Testis (tissue), 5 donors: ENCODE measurements at places on chromosomes 3 and 15. TPM values are rescaled to one million over a fixed set of nuclear protein-coding genes. Genes with fewer than 3 reads are reported as not detected.

SOX14 gene
- not detected for total RNA-seq

STRIT1 gene
- total RNA-seq = not detected

TMCO5A gene
- 39.5 TPM for total RNA-seq

PLCB2 gene
- 8.8 TPM for total RNA-seq

EEF1AKMT4 gene
- 10.2 TPM for total RNA-seq

C3orf52 gene
- total RNA-seq = 13.2 TPM

- H3K4me1 ChIP-seq = peaks cover 14% of the 10 kb centered on the region
- peak overlapping the region; percentile 16 for H3K27ac ChIP-seq
- no peak for DNase-seq
- H3K4me3 ChIP-seq = no peak overlapping the region
- H3K36me3 ChIP-seq = no peaks in the 10 kb centered on the region
These were observed 645.8 kb upstream of the NR2F2 start for GRCh38 chr15:95684693-95685115.

DNA sequence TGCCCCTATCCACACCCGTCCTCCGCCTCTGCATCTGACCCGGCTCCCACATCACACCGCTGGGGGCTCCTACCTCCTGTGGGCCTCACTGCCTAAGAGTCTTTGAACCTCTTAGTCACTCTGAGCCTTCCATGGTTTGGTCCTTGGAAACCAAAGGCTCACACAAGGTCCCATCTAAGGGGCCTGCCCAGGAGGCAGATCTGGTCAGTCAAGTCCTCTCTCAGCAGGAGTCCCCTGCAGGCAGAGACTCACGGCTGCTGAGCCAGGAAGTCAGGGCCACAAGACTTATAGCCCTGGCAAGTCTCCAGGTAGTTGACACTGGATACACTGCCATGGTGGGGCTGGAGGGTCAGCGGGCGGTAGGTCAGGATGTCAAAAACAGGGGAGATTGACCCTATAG is 31.2 kb upstream of the ALDH1L1 start:
- no peaks in the 10 kb centered on the region for H3K27me3 ChIP-seq
- no peaks in the 10 kb centered on the region for H3K4me1 ChIP-seq
- H3K36me3 ChIP-seq = no peaks in the 10 kb centered on the region
- H3K4me3 ChIP-seq = no peak overlapping the region
- H3K27ac ChIP-seq = no peak overlapping the region
- DNase-seq = no peak

GRCh38 chr3:72008226-72008996 is 223.5 kb upstream of the PROK2 start:
- H3K27ac ChIP-seq = no peak overlapping the region
- no peak for DNase-seq
- no peaks in the 10 kb centered on the region for H3K4me1 ChIP-seq
- H3K4me3 ChIP-seq = no peak overlapping the region
- no peaks in the 10 kb centered on the region for H3K27me3 ChIP-seq

DNA sequence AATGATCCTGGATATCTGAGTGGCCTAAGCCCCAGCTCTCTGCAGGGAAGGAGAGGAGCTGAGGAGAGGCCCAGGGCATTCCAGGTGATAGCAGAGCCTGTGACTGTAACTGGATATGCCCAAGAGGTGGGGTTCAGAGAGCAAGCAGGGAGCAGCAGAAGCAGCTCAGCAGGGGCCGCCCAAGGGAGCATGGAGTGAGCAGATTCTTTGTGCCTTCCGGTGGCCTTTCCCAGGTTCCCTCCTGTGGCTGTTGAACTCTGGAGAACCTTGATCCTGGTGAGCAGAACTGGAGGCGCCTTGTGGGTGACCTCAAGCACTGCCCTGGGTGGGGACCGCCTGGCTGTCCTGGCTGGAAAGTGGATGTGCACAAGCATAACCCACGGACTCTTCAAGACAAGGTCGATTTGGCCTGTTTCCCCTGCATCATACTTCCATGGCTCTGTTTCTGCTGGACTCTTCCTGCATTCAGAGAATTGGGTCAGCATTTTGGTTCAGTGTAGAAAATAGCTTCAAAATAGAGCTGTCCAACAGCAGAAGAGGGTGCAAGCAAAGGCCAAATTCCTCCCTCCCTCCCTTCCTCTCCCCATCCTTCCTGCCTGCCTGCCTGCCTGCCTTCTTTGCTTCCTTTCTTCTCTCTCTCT is 76.1 kb downstream of the ARNT2 start:
- DNase-seq = peak; percentile 63
- no peak overlapping the region for H3K4me3 ChIP-seq
- H3K4me1 ChIP-seq = peaks cover 19% of the 10 kb centered on the region
- no peak overlapping the region for H3K27ac ChIP-seq
- no peaks in the 10 kb centered on the region for H3K27me3 ChIP-seq

DNA sequence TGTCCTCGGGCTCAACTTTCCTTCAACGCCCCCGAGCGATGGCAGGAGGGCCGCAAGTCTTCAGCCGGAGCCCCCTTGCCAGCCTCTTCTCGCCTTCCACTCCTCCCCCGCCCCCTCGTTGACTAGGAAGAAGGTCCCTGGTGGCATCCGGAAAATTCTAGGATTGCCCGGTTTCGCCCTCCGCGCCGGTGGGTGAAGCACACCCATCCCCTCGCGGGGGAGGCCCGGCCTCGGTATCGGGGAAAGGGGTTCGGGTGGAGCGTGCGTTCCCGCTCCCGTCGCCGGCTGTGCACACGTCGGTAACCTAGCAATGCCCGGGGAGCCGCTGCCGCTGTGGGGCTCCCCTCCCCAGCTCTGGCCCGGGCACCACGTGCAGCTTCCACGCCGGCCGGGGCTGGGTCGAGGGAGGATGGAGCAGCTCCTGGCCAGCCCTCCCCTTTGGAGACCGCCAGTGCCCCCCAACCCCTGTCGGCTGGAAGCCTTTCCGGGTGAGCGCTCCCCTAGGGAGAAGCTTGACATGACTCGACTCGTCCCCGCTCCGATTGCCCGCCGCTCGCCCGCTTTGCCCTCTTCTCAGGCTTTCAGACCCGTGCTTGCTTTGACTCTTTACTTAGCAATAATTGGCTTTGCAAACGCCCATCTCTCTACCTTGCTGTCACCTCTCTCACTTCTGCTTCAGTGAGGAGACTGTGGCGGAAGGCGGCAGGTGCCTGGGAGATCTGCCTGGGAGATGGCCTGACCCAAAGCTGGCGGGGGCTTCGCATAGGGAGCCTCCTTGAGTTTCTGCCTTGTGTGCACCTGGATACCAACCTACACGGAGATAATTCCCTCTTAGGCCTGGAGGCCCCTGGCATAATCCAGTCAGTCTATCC is 1.3 kb downstream of the CACNA1D start:
- DNase-seq = no peak
- H3K27ac ChIP-seq = peak overlapping the region; percentile 58
- peak overlapping the region; percentile 55 for H3K4me3 ChIP-seq
- no peaks in the 10 kb centered on the region for H3K36me3 ChIP-seq
- H3K4me1 ChIP-seq = peaks cover 27% of the 10 kb centered on the region
- no peaks in the 10 kb centered on the region for H3K27me3 ChIP-seq

DNA sequence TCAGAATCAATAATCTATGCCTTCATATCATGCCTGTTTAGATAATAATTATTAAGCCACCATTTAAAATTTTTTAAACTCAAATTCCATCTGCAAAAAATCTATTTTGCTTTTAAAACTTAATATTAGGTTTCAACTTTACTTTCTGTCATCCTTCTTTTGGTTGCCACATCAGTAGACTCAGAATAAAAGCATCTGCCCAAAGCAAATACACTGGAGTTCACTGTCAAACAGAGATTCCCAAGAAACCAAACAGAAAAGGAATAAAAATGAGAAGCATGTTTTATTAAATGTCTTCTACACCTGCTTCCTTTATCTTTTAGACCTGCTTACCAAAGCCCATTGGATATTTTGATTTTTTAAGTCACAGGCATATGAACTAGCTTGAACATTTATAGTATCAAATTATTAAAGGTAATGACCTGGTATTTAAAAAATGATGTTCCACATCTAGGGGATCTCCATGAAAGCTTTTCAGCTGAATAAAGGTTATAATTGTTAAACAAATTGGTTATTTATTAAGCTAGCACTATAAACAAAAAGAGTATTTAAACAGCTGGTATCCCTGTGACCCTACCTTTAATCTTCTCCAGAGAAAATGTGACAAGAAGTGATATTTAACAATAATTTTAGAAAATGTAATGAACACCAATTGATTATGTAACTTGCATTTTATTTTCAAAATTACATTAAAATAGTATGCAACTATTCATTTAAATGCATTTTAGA is 62.5 kb downstream of the ALCAM start:
- DNase-seq = no peak
- H3K36me3 ChIP-seq = no peaks in the 10 kb centered on the region
- H3K27ac ChIP-seq = no peak overlapping the region
- H3K4me1 ChIP-seq = no peaks in the 10 kb centered on the region

- H3K4me1 ChIP-seq = no peaks in the 10 kb centered on the region
- no peak for DNase-seq
These were observed 60.5 kb downstream of the TOP2B start for GRCh38 chr3:25604107-25604805.

DNA sequence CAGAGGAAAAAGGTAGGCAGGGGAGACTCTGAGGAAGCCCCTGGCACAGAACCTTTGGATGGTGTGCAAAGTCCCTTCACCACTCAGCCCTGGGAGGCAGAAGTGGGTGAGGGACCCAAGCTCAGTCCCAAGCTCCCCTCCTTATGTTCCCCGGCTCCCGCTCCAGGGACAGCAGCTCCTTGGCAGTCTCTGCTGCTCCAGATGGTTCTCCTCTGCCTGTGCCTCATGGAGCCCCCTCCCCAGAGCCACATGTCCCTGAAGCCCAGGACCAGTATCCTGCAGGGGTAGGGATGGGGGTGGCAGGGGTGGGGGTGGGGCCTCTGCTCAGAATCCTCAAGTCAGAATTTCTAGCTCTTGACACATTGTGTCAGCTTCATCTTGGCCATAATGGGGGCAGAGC is 8.0 kb upstream of the CAMKV start:
- DNase-seq = no peak
- no peak overlapping the region for H3K4me3 ChIP-seq
- H3K4me1 ChIP-seq = peaks cover 4% of the 10 kb centered on the region
- H3K27ac ChIP-seq = no peak overlapping the region

GRCh38 chr3:143203848-143204247 is 84.3 kb downstream of the CHST2 start:
- no peaks in the 10 kb centered on the region for H3K27me3 ChIP-seq
- no peak overlapping the region for H3K4me3 ChIP-seq
- no peaks in the 10 kb centered on the region for H3K36me3 ChIP-seq
- no peak overlapping the region for H3K27ac ChIP-seq

- H3K36me3 ChIP-seq = no peaks in the 10 kb centered on the region
- DNase-seq = no peak
- H3K27me3 ChIP-seq = no peaks in the 10 kb centered on the region
- H3K27ac ChIP-seq = no peak overlapping the region
- H3K4me3 ChIP-seq = no peak overlapping the region
These were observed 213.1 kb downstream of the OSBPL10 start for GRCh38 chr3:31767920-31768319.

DNA sequence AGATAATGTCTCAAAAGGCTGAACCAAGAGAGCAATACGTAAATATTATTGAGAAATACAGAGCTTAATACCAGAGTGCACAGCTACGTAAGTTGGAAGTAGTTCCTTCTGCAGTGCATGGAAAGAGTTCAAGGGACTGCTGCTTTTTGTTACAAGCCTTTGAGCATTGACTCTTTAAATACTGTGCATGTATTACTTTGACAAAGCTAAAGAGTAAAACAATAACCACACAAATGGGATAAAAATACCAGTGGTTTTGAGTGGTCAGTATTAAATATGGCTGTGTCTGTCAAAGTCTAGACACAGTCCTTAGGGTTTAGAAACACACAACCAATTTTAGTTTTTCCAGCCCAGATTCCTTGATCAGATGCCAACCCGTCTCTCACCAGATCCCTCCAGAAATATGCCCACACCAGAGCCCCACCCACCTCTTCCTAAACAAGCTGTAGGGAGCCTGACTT is 62.1 kb downstream of the SSR3 start:
- H3K27me3 ChIP-seq = no peaks in the 10 kb centered on the region
- H3K27ac ChIP-seq = no peak overlapping the region
- H3K4me3 ChIP-seq = no peak overlapping the region
- no peaks in the 10 kb centered on the region for H3K36me3 ChIP-seq

- H3K36me3 ChIP-seq = no peaks in the 10 kb centered on the region
- no peak for DNase-seq
- H3K4me1 ChIP-seq = no peaks in the 10 kb centered on the region
- no peaks in the 10 kb centered on the region for H3K27me3 ChIP-seq
- no peak overlapping the region for H3K27ac ChIP-seq
These were observed 78.8 kb upstream of the SLC6A6 start for GRCh38 chr3:14323401-14324223.

GRCh38 chr15:64772964-64773363 is 2.4 kb downstream of the RBPMS2 start:
- DNase-seq = no peak
- no peak overlapping the region for H3K27ac ChIP-seq

GRCh38 chr15:66956672-66957430 is 108.6 kb upstream of the SMAD3 start:
- DNase-seq = no peak
- no peak overlapping the region for H3K4me3 ChIP-seq
- no peaks in the 10 kb centered on the region for H3K4me1 ChIP-seq
- no peaks in the 10 kb centered on the region for H3K36me3 ChIP-seq

DNA sequence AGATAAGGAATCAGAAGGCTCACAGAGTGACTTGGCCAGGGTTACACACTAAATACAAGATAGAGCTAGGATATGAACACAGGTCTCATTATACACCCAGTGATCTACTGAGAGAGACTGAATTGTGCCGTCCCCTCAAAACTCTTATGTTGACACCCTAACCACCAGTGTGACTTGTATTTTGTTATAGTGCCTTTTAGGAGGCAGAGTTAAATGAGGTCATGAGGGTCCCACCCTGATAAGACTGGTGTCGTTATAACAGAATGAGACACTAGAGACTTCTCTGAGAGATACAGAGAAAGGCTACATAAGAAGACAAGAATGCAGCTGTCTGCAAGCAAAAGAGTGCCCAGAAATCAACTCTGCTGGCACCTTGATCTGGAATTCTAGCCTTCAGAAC is 12.6 kb downstream of the KPNA1 start:
- no peak overlapping the region for H3K27ac ChIP-seq
- H3K36me3 ChIP-seq = no peaks in the 10 kb centered on the region
- peaks cover 4% of the 10 kb centered on the region for H3K4me1 ChIP-seq
- no peaks in the 10 kb centered on the region for H3K27me3 ChIP-seq
- DNase-seq = no peak
